ENCODE measurements at places on chromosomes 12 and 14.

- no peak for DNase-seq
These were observed 41.9 kb downstream of the VDR start for GRCh38 chr12:47862881-47863280.

- DNase-seq: no peak
These were observed 126.8 kb downstream of the KCNK10 start for GRCh38 chr14:88196116-88196890.

DNA sequence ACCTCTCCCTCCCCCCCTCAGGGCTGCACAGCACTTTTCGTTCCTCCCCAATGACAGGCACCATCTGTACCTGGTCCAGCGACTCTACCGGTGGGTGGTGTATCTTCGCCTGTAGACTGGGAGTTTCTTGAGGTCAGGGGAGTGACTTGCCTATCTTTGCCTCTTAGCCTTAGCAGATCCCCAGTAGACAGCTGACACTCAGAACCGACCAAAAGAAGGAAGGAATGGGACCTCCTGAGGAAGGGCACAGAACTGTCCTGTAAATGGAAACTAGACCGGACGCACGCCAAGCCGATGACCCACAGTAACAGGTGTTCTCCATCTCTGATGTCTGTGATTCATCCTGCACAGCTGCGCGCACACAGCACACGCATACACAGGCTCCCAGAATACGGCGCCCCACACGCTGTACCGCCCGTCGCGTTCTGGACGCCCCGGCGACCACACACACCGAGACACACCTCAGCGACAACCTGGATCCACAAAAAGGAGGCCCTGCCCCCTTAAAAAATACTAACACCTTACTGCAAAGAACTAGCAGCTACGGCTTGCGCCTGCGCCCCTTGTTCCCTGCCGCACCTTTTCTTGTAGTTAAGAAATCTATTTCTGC lies 673 bp upstream of the TTC9 start:
- DNase-seq: no peak

DNA sequence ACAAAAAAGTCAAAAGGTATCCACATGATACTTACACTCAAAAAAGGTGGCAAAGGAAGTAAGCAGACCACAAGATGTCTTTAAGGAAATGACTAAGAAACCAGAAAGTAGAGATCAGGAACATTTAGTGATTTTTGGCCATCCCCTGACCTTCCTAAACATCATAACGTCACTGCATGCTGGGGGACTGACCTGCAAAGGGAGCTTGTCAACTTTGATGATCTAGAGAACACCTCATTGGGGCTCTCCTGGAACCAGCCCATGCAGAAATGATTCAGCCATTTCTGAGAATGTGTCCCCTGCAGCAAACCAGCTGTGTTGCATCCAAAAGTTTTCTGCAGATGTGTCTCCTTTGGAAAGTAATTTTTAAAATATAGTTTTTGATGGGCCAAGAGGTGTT lies 152.2 kb upstream of the RASSF8 start:
- no peak for DNase-seq

GRCh38 chr12:98635657-98636323 lies 8.8 kb downstream of the IKBIP start:
- no peak for DNase-seq

- DNase-seq: no peak
These were observed 2.6 kb downstream of the CYP46A1 start for GRCh38 chr14:99686557-99687283.

- DNase-seq: no peak
These were observed 38.0 kb upstream of the A2ML1 start for GRCh38 chr12:8784290-8784888.

GRCh38 chr12:806200-806791 lies 53.9 kb downstream of the WNK1 start:
- no peak for DNase-seq

DNA sequence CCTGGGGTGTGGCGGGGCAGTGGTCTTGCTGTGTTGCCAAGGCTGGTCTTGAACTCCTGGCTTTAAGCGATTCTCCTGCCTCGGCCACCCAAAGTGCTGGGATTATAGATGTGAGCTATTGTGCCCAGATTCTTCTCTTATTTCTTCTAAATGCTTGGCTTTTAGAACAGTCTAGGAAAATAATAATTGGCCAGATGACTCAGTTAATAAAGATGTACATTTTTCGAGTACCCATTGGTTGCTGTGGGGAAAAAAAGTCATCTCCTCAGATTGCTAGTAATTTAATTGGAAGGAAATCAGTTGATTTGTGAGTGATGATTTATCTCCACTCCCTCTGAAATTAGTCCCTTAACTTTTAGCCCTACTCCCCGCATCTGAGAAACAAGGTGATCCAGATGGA lies 45.5 kb downstream of the CHST11 start:
- no peak for DNase-seq

GRCh38 chr14:96625426-96625985 lies 123.3 kb downstream of the PAPOLA start:
- DNase-seq: no peak

DNA sequence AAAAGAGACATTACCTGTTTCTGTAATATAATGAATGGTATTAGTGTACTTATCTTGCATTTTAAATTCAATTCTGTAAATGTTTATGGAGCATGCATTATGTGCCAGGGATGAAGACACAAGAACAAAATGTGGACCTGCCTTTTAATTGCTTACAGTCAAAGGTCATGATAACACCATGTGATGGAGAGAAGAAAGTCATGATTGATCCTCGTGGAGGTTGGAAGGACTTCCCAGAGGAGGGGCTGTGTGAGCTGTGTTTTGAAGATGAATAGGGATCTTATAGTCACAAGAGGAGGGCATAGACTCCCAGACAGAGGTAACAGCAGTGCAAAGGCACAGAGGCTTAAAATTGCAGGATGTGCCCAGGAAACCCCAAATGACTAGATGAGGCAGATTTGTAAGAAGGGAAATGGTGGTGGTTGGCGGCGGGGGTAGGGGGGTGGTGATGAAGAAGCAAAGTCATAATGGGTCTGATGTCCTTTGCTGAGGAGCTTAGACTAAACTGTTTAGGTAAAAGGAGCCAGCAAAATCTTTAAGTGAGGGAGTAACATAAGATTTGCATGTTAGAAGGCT lies 151.5 kb downstream of the PRKCH start:
- DNase-seq: no peak

GRCh38 chr12:18320036-18320617 lies 58.8 kb downstream of the PIK3C2G start:
- no peak for DNase-seq

- DNase-seq: no peak
These were observed 165.1 kb upstream of the AMIGO2 start for GRCh38 chr12:47244835-47245234.

DNA sequence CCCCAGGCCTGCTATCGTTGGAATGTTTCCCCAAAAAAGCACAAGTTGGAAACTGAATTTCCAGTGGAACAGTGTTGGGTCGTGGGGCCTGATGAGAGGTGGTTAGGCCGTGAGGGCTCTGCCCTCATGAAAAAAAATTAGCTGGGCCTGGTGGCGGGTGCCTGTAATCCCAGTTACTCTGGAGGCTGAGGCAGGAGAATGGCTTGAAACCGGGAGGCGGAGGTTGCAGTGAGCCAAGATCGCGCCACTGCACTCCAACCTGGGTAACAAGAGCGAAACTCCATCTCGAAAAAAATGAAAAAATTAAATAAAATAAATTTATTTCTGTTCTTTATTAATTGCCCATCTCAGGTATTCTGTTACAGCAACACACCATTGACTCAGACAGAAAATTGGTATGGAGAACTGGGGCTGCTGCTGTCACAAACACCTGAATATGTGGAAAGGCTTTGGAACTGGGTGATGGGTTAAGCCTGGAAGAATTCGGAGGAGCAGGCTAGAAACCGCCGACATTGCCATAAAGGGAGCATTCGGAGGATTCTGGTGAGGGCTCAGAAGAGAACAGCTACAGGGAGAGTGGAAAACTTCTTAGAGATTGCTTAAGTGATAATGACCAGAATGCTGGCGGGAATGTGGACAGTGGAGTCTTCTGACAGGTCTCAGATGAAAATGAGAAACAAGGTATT lies 17.1 kb upstream of the RCOR1 start:
- DNase-seq: no peak

GRCh38 chr14:57390806-57391516 lies 575 bp downstream of the NAA30 start:
- DNase-seq: peak; percentile 50

- peak; percentile 37 for DNase-seq
These were observed 24.4 kb upstream of the DUSP16 start for GRCh38 chr12:12586879-12587675.

All from left hindlimb (tissue), 1 donor.